KG1 (cell line): ENCODE measurements at places on chromosomes 12 and 14.

DNA sequence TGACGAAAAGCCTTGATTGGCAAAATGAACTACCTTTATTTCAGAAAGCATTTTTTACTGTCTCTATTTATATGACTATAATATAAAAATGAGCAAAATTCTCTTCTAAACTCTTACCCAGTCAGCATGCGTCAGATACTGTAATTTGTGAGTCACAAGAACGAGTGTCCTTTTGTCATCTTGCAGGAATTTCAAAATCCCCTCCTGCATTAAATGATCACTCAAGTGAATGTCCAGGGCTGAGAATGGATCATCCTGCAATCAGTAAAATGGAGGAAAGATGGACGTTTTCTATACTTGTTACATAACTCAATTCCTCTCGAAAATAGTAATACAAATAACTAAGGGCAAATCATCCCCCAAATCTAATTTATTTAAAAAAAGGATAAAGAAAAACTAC lies 77.7 kb upstream of the KCNJ8 start:
- no peak for DNase-seq

GRCh38 chr14:74519316-74520074 lies 25.9 kb downstream of the ISCA2 start:
- no peak for DNase-seq

- DNase-seq, result no peak
Measured at GRCh38 chr12:70178038-70178437, 65.2 kb upstream of the CNOT2 start.

DNA sequence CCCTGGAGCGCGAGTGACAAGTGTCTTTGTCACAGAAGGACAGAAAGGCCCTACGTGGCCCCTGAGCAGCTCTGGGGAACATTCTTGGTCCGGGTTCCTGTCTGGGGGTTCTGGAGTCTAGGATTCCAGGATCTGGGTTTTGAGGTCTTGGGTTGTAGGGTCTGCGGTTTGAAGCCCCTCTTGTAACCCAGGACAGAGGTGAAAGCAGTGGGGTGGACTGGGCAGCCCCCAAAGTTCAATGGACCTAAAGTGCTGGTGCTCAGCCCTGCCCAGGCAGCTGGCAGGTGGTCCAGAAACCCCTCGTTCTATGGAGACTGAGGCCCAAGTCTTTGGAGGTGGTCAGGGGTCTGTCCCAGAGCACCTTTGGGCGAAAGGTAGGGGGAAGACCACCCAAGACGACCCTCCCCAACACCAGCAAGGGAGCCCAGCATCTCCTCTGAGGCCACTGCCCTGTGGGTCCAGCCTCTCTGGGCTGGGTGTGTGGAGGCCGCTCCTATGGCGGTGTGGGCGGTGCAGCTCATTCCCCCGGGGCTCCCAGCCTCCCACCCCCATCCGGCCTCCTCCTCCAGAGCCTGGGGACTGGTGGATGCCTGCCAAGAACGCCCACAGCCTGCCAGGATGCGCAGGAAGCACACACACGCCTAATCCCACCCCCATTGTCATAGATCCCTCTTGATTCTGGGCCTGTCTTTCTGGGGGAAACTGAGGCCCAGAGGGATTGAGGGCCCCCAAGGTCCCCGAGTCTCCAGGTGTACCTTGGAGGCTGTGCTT lies 30.2 kb upstream of the ANKRD9 start:
- DNase-seq, result no peak

GRCh38 chr12:88141425-88141773 lies 489 bp downstream of the CEP290 start:
- no peak for DNase-seq

GRCh38 chr12:85681333-85681732 lies 154.9 kb downstream of the RASSF9 start:
- DNase-seq, result no peak

DNA sequence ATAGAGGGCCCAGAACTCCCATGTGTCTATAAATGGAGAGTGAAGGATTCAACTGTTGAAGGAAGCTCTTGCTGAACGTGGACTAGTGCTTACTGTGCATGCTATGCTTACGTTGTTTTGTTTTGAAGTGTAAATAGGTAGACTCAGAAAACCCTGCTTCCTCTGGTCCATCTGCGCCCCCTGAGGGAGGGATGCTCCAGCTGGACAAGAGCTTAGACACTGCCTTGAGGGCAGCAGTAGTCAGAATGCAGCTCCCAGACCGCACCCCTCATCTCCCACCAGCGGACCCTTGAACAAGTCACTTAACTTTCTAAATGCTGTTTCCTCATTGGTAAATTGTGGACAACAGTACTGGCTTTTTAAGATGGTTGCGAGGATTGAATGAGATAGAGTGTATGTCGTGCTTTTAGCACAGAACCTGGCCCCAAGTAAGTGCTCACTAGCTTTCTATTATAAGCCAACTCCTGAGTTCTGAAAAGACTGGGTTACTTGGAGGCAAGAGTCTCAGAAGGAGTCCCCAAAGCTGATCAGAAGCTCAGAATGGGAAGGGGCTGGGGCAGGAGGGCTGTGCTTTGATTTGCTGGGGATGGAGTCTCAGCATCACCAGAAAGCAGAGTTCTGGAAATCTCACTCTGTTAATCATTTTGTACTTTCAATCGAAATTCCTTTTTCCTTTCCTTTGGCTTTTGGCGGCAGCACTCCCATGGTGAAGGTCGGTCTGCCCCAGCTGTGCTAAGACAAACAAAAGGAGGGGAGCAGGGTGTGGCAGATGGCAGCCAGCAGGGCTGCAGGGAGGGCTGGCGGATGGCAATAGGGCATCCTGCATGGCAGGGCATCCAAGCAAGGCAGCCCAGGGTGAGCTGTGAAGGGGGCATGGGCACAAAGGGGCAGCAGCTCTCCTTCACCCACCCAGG lies 15.6 kb downstream of the AGAP2 start:
- DNase-seq, result no peak

DNA sequence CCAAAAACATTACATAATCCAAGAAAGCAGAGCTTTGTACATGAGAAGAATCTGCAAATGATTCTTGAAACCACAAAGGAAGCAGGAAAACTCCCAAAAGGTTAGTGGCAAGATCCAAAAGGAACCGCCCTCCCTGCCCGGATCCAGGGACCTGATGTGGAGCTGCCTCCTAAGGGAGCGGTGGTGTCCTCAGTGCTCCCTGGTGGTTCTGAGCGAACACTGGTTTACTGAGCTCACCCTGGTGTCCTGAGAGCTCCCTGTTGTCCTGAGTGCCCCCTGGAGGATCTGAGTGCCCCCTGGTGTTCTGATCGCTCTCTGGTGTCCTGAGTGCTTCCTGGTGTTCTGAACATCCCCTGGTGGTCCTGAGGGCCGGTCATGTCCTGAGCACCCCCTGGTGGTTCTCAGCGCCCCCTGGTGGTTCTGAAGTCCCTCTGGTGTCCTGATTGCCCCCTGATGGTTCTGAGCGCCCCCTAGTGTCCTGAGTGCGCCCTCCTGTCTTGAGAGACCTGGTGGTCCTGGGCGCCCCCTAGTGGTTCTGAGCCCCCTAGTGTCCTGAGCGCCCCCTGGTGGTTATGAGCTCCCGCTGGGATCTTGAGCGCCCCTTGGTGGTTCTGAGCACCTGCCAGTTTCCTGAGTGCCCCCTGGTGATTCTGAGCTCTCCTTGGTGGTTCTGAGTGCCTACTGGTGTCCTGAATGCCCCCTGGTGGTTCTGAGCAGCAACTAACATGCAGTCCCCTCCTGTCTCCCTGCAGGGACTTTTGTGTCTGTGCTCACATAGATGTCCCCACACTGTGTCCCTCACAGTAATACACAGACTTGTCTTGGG lies 891.1 kb downstream of the TMEM121 start:
- DNase-seq, result no peak

DNA sequence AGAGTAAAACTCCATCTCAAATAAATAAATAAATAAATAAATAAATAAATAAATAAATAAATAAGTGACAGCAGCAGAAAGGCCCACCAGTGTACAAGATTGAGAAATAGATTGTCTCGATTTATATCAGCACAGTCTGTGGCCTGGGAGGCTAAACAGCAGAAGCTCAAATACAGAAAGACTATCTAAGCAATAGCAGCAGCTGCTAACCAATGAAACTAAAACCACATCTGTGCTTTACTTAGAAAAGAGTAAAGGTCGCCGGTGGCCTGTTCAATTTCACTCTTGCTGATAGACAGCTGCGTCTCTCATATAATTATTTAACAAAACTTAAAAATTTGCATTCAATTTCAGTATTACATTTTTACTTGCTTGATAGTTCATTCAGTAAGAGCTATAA lies 325.7 kb downstream of the CEP128 start:
- no peak for DNase-seq

GRCh38 chr14:73696466-73697400 lies 17.5 kb downstream of the PNMA1 start:
- no peak for DNase-seq

DNA sequence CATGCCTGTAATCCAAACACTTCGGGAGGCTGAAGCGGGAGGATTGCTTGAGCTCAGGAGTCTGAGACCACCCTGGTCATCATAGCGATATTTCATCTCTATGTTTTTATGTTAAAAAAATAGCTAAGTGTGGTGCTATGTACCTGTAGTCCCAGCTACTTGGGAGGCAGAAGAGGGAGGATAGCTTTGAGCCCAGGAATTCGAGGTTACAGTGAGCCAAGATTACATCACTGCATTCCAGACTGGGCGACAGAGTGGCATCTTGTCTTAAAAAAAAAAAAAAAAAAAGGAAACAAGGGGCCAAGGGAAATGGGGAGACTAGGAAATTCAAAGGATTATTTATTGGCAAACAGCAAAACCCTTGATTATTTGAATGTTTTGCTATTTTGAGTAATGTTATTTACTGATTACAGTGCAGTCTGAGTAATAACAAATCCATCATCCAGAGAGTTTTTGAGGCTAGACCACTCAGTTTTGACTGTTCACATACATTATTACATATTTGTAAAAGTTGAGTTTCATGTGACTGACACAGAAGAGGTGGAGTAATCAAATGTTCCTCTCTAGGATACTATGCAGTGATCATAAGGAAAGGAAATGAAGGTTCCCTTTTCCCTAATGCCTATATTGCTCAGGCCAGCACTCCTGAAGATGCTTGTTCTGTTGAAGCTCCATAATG lies 40.8 kb downstream of the PRKCH start:
- DNase-seq, result no peak

DNA sequence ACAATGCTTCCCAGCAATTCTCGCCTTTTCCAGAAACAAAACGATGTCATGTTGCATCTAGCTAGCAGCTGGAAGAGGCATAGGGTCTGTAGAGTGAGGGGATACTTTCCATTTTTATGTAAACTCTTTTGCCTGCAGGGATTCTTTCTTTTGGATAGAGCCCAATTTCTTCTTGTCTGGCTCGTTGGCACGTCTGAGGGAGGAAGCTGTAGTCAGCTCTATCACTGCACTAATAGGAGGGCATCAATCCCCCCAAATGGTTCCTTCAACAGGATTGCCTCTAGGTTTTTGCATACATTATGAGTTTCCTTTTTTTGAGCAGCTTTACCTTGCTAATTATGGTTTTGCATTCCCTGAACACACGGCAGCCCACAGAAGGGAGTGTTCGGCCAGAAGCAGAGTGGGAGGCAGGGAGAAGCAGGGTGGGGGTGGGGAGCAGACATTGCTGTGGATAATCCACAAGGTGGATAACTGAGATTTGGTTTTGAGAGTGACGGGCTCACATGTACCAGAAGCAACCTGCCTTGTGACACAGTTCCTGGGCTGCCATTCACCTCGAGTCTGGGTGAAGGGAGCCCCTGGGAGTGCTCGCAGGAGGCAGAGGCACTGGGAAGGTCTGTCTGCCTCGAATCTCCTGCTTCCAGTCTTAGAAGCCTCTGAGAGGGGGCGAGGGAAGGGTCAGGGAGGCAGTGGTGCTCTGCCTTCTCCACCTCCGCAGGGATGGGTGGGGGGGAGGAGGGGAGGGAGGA lies 24.5 kb downstream of the LRTM2 start:
- DNase-seq, result no peak

DNA sequence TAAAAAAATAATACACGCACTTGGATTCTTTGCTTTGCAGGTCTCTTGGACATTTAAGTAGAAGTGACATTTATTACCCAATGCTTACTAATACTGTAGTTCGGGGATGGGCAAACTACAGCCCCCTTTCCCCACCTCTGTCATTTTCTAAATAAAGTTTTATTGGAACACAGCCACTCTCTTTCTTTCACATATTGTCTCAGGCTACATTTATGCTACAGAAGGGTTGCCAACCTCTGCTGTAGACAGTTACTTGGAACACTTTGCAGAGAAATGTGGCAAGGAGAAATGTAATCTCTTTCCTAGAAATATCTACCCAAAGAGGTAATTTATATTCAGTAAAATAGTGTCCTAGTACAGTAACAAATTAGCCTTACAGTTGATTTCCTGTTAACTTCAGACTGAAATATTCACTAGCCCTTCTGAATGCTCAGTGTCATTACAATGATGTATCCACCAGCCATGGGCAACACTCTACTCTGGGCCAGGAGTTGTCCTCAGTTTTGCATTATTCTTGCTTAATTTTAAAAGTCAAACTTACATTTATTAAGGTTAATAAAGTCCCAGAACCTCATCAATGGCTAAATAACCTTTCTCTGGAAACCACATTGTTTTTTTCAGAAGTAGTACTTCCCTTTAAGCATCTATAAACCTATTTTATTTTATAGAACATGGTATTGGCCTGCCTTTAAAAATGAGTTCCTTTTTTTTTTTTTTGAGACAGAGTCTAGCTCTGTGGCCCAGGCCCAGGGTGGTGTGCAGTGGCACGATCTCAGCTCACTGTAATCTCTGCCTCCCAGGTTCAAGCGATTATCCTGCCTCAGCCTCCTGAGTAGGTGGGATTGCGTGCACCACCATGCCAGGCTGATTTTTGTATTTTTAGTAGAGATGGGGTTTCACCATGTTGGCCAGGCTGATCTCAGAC lies 269.6 kb upstream of the AMIGO2 start:
- no peak for DNase-seq

- no peak for DNase-seq
Measured at GRCh38 chr14:105251920-105252319, 3.6 kb downstream of the BTBD6 start.

DNA sequence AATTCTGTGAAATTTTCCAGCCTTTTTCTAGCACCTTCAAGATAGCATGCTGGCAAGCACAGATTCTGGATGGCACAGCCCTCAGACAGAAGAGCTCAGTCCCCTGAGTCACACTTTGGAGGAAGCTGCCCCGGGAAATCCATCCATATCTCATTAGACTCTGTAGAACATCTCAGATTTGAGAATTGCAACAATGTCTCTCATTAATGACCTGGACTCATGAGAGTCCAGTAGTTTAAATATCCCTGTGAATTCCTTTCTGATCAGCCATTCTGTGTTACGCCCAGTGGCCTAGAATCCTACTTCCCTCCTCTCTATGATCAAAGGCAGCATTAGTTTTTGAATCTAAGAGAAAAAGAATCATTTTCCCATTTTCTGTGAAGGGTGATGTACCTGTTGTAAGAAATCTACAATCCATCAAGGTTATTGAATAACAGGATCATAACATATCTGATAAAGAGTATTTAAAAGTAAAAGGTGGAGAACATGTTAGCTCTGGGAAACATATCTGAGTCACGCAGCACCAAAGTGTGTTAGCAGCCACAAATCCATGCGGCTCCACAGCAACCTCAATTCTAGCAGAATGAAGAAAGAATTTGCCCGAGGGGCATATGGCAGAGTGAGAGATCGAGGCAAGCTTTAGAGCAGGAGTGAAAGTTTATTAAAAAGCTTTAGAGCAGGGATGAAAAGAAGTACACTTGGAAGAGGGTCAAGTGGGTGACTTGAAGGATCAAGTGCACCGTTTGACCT lies 855.6 kb upstream of the TMEM132C start:
- no peak for DNase-seq

GRCh38 chr12:93686572-93687356 lies 9.6 kb downstream of the CRADD start:
- DNase-seq, result no peak

GRCh38 chr12:92295523-92295922 lies 149.9 kb upstream of the BTG1 start:
- no peak for DNase-seq

- no peak for DNase-seq
Measured at GRCh38 chr14:39967885-39968284, 535.7 kb upstream of the FBXO33 start.

GRCh38 chr12:27769142-27769673 lies 10.8 kb upstream of the KLHL42 start:
- no peak for DNase-seq
